Activated naive CD4-positive, alpha-beta T cell (primary cell): ENCODE measurements at places on chromosomes 3 and 15.

DNA sequence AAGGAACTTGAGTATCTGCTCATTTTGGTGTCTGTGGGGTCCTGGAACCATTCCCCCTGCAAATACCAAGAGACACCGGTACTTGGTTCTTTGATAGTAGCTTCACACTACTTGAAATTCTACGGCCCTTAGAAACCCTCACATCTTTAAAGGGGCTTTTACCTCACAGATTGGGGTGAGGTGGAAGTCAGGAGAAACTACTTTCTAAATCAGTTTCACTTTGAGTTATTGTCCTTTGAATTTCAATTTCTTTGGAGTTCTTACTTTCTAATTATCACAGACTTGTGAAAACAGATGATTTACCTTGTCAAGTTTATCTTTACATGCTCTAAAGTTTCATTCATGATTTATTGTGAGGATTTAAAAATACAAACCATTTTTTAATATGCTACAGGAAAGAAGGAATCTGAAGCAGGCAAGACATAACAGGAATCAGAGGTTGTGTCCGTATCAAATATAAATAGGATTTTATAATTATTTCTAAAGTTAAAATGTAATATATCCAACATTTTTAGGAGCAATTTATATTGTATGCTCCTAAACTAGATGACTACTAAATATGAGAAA is 98.9 kb downstream of the NEDD4 start:
- DNase-seq, result no peak

DNA sequence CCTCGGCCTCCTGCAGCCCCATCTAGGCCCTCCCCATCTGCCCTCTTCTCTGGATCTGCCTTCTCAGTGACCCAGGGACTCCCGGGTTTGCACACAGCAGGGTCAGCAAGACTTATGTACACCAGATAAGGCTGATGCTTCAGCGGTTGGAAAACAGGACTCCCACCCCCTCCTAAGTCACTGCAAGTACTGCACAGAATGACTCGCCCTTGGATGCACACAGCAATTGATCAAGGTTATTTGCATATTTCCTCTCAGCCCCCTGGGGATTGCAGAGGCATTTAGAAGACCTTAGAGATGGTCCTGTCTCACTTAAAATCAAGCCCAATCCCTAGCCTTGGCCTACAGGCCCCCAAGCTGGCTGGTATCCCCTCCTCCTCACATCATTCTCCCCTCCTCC is 8.9 kb downstream of the ACAN start:
- no peak for DNase-seq

GRCh38 chr3:189383630-189384029 is 211.9 kb downstream of the TPRG1 start:
- DNase-seq, result no peak

DNA sequence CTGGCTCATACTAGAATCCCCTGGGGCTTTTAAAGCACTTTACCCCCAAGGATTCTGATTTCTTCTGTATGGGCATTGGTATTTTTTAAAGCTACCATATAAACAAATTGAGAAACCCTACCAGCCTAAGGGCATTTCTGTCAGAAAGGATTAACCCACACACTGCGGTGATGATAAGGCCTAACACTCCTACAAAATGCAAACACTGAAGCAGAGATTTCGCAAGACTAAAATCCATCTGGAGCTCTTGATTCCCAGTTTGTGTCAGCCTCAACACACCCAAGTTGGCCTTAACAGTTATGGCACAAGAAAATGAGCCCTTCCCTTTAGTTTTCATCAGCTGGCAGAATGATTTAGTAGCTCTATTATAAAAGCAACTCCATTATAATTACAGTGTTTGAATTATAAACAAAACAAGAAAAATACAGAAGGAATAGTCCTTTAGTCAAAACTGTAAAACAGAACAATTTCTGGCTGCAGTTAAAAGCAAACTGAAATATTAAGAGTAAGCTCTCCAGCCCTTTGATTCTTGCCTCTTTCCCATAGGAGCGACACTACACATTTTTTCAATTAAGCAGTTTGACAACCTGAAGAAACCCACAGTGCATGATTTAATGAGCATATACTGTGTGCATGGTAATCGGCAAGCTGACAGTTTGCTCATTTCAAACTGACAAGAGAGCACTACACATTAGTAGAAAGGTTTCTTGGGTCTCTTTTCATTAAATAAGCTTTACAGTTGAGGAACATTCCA is 441.2 kb downstream of the FHIT start:
- DNase-seq, result no peak

DNA sequence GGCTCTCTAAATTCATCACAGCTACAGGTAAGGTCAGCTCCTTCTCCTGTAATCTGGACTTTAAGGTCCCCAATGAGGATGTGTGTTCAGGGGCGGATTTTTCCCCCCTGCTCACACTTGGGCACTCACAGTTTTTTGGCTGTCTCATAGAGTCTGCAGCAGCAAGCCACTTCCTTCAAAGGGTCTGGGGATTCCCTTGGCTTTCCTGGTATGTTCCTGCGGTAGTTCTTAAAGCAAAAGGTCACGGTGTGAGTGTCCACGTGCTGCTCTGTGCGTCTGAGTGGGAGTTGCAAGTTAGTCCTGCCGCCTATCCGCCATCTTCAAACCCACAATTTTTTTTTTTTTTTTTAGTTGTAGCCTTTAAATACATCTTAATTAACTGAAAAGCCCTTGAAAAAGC is 15.4 kb upstream of the CFAP20DC start:
- no peak for DNase-seq

DNA sequence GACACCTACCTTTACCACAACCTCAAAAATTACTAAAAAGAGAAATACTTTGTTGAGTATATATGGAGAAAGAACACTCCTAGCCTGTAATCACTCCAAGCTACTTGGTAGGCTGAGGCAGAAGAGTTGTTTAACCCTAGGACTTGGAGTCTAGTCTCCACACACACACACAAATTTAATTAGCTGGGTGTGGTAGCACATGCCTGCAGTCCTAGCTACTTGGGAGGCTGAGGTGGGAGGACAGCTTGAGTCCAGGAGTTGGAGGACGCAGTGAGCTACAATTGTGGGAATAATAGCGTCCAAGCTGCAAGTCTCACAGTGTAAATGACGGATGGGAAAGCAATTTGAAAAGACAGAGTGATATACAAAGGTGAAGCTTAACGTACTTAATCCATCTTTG is 50.5 kb downstream of the LDHAL6B start:
- no peak for DNase-seq

DNA sequence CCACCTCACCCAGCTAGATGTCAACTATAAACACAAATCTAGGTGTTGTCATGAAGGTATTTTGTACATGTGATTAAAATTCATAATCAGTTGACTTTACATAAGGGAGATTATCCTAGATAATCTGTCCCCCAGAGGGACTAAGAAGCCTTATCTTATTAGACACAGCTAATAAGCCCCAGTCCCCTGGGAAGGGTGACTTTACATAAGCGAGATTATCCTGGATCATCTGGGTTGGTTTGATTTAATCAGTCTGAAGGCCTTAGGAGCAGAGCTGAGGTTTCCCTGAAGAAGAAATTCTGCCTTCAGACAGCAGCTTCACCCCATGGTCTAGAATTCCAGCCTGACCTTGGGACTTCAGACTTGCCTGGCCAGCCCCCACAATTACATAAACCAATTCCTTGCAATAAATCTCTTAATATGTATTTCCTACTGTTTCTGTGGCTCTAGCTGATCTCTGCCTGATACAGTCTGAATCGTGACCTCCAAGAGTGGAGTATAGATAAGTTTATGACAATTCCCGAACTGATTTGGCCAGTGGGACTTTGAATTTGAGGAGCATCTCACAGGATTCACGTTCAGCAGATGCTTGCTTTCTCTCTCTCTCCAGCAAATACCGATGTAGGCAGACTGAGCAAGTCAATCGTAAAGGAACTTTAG is 66.5 kb downstream of the MRPL46 start:
- DNase-seq, result no peak

DNA sequence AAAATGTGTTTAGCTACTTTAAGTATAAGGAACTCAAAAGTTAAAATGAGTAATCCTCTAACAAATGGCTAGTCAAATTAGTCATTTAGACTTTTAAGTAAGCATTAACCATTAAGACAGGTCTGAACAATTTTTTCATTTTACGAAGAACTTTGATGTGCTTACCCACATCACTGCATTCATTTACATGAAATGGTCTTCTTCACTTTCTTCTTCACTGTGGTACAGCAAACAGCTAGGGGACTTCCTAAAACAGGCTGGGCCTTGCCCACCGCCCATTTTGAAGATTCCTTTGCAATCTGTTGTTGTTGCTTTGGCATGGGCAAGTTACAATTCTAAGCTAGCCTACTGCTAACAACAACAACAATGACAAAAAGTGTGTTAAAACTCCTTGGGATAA is 67.4 kb downstream of the CBLB start:
- DNase-seq, result no peak

DNA sequence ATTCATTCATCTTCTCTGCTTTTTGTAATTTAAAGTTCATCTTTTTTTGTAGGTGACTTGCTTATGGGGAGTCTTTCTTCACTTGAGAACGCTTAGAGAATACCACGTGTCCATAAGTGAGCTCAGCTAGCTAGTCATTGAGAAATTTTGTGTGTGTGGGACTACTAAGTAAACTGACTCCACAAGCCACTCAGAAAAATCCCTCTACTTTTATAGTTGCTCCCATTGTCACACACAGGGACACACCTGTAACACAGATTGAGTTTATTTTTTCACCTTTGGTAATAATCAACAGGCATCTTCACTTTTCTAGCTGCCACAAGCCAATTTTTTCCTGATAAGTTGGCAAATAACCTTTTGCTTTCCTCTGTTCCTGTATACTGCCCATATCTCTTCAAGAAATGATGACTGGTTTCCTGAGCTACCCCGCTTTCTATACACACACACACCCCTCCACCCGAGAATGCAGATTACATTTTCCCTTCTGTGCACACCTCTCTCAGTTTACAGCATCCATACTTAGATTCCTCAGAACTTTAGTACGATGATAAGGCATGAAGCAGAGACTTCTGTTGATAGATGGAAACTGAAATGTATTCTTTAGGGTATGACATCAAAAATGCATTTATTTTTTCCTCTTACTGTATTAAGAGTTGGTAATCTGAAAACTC is 4.6 kb downstream of the TSC22D2 start:
- DNase-seq, result no peak

DNA sequence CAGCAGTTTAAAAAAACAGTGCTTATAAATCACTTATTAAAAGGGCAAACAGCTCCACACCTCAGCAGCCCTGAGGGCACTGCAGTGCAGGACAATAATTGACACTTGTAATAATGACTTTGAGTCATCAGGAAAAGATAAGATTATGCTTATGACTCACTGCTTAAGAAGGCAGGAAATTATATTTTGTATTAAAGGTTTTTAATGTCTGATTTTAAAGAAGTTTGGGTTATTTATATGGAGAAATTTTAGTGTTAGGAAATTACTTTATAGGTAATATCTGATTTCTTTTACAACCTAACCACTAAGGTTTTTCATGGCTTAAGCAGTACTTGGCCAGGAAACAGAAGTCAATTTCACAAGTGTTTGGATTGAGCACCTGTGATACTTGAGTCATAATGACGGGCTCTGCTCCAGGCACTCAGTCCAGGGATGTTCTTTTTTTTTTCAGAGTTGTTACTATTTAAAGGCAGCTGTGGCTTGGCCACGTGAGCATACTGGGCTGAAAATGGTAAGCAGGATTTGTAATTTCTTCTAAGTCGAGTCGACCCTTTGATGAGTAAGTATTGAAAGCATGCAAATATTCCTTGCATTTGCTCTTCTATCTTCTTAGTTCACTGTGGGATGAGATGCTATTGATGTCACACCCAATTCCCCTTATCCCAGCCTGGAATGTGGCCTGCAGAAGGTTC is 21.6 kb upstream of the SLC6A20 start:
- no peak for DNase-seq

GRCh38 chr15:78620527-78621421 is at the start of gene CHRNA3:
TSS of gene CHRNA3 (minus strand) at chr15:78620996. CDS start at chr15:78620794, 202 bp downstream.
- DNase-seq, result no peak

DNA sequence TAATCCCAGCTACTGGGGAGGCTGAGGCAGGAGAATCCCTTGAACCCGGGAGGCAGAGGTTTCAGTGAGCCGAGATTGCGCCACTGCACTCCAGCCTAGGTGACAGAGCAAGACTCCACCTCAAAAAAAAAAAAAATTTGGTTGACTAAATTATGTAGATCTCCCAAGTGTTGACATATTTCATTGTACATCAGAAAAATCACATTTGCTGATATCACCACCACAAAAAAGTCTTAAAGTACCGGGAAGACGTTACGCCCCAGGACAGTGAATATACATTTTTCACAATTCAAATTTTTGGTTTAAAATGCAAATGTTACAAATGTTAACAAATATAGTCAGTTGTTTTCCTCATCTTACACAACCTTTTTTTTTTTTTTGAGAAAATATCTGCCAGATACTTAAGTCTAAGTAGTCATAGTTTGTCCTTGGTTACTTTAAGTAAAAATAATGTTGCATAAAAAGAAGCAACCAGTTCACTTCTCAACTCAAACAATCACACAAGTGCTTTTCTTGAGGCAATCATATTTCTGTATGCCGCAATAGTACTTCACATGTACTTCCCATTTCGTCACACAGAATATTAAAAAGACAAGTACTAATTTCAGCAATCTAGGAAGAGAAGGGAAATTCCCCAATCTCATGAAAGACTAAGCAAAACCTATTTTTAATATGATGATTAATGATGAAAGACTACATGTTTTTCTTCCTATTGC is 41.0 kb upstream of the TCF12 start:
- no peak for DNase-seq

- no peak for DNase-seq
These were observed 82.0 kb downstream of the MRPL46 start for GRCh38 chr15:88385078-88385700.

GRCh38 chr3:143298380-143298779 is 178.8 kb downstream of the CHST2 start:
- no peak for DNase-seq

DNA sequence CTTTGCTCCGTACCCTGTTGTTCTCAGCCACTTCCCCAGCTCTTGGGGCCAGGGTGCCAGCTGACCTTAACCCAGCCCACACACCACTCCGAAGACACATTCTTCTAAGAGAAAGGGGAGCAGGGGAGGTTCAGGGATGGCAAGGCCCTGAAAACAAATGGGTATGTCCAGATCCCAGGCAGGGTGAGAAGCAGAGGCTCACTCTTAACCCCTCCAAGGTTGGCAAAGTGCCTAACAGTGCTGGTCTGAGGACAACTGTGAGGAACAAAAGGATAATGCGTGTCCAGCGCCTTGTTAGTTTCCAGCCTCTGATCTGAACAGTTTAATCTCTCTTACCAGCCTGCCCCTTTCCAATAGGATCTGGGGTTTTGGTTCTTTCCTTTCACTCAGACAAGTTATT is 1.5 kb downstream of the TMEM44 start:
- no peak for DNase-seq

DNA sequence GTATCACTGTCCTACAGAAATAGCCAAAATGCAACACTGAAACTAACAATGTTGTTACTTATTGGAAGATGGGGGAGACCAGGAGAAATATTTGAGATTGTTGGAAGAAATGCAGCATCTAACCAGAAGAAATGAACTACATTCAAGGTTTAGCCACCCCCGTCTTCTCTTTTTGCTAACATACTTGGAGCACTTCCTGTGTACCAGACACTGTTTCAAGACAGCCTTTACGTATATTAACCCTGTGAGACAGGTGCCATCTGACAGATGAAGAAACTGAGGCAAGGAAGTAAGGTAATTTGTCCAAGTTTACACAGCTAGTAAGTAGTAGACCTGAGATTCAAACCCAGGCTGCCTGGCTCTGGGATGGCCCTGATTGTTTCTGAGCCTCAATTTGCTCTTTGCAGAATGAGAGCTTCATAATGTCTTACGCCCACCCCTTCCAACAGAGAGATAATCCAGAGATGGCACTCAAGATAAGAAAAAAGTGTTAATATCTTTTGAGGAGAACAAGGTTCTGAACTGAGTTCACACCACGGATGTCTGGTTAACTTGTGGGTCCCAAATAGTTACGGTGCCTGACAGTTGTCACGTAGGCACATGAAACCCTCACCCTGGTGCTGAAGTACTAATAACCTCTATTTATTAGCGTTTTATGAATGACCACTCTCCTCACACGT is 26.1 kb downstream of the RASGRP1 start:
- DNase-seq, result no peak
